DMS53 (cell line): ENCODE measurements at places on chromosomes 12 and 14.

DNA sequence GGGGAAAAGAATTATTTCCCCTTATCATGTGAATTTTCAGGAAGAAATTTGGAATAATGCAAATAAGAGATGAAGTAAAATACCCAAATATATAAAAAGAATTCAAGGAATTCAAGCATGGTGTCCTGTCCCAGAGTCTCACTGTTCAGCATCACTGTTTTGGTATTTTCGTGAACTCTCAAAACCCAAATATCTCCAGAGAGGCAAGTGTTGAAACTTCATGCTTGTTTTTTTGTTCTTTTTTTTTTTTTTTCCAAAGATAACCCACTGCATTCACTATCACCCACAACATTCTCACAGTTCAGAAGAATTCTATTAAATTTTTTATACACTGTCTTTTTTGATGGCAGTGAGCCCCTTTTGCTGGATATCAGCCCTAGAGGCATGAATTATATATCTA lies 354.9 kb downstream of the DIO2 start:
- DNase-seq: no peak

DNA sequence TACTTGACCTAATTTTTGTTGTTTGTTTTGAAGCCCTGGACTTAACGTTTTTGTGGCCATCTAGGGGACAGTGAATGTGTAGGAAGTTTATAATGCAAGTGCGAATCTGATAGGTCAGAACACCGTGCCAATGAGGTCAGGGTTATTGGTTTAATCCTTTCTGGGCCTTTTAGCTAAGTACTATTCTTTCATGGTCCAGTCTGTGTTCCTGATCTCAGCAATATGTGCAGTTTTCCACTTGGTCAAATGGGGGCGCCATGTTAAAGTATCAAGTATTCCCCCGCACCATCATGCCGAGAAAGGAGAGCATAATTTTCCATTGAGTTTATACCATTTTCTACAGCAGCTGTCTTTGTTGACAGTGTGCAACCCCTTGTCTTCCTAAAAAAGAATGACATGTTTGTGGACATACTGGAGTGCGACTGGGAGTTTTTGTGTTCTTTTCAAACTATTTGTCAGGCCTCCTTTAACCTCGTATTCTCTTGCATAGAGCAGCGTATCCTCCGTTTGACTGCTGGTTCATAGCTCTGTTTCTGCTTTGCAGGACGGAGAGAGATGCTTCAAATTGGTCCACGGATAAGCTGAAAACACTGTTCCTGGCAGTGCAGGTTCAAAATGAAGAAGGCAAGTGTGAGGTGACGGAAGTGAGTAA lies 1.3 kb downstream of the AHSA1 start:
- DNase-seq: peak; percentile 72

DNA sequence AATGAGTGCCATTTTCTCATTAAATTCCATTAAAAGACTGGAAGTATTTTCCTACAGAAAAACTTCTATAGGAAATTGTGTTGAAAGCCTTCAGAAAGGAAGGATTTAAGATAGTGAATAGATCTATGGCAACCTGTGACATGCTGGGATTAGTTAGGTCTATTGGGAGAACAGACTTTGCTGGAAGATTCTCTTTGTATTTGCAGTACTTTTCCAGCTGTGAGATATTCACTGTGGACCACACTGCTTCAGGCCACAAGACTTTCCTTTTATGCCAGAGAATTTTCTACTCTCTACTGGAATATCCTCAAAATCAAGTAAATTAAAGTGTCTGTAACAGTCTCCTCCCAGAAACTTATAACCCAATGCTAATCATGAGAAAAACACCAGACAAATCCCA lies 136.2 kb downstream of the MYRFL start:
- DNase-seq: no peak

GRCh38 chr12:89236748-89237383 lies 115.4 kb downstream of the DUSP6 start:
- peak; percentile 91 for DNase-seq

GRCh38 chr14:71665781-71666180 lies 266.4 kb upstream of the RGS6 start:
- DNase-seq: no peak

DNA sequence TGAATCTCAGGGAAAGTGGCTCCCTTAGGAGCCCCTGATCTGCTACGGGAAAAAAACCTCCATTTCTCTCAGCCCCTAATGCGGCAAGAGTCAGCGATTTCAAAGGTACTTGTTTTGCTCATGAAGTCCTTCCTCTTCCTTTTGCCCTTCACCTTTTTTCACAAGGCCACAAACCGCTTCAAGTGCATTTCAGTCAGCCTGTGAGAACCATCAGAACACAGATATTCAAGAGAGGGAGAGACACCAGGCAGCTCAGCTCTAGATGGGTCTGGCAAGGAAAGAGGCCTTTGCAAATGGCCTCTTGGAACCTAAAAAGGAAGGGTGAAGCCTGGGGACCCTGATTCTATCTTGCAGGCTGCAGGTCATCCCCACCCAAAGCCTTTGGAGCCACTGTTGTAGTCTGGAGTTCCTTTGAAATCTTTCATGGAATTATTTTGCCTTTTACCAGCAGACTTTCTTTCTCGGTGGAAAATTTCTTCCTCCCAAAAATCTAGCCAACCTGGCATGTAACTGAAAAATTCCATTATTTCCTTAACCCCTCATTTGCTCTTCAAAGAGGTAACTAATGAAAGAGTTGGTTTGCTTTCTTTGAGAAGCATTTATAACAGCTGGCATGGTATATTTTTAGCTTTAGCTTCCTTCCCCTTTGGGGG lies 145.0 kb downstream of the SAMD4A start:
- DNase-seq: no peak

- DNase-seq: no peak
These were observed 35.5 kb upstream of the TESC start for GRCh38 chr12:117134721-117135120.

DNA sequence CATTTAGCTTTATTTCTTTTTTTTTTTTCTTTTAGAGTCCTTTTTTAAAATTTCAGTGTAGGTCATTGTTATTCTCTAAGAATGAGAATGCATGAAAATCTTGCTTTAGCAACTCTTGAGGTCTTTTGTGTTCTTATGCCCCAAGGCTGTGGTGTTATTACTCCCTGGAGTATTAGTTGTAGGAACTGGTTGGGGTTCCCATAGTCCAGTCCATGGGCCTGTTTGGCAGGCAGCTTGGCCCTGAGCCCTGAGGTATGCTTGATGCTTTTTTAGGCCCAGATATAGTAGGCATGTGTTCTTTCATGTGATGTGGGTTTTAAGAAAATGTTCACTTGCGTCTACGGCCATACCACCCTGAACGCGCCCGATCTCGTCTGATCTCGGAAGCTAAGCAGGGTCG lies 1.6 kb downstream of the FAM234B start:
- DNase-seq: no peak

DNA sequence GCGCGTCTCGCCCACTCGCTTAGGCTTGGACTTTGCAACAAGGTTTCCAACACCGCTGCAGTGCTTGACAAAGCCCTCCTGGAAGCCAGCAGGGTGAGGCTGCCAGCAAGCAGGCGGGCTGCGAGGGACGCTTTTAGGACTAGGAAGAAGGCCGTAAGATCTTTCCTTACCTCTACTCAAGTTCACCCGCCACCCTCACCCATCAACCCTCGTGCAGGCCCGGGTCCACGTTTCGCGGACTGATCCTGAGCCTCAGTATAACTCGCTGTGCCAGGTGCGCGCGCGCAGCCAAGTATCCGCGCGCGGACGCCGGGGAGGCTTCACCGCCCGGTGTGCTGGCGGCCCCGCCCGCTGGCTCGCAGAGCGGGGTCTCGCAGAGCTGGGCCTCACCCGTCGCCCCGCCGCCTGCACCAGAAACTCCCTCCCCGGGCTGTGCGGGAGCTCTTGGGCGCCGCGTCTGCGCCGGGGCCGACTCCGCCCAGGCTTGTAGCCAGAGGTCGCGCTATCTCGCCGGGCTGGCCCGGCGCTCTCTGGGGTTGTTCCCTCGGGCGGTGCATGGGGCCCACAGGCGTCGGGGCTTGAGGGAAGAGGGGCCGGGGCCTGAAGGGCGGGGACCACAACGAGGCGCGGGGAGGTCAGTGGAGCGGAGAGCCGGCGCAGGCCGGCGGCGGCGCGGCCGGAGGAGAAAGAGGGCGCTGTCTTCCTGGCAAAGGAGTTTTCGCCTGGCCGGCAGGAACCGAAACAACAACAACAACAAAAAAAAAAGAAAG lies 7.6 kb upstream of the SIX1 start:
- DNase-seq: peak; percentile 87

- DNase-seq: no peak
These were observed 169.9 kb downstream of the CRADD start for GRCh38 chr12:93846936-93847516.

DNA sequence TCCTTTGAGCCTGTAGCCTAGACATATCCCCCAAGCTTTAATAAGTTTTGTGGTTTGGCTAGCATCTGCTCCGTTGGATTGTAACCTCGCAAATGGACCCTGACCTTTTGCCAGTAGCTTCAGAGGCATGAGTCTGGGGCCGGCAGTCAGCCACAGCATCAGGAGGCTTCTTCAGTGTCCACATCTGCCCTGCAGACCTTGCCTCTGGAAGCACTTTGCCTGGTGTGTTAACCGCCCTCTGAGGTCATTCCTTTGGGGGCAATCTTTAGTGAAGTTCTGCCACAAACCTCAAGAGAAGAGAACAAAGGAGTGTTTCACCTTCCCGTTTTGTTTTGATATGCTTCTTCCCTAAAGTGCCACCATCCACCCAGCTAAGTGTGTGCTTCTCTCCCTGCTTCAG lies 71.4 kb downstream of the GNS start:
- DNase-seq: no peak

- no peak for DNase-seq
These were observed 218.5 kb downstream of the PHETA1 start for GRCh38 chr12:111150360-111150759.

- DNase-seq: no peak
These were observed 45.8 kb upstream of the TBX3 start for GRCh38 chr12:114729731-114730130.
